ENCODE measurements at places on chromosomes 1 and 21.

- DNase-seq = no peak
These were observed 197.8 kb downstream of the HIVEP3 start for GRCh38 chr1:41720861-41721410.

DNA sequence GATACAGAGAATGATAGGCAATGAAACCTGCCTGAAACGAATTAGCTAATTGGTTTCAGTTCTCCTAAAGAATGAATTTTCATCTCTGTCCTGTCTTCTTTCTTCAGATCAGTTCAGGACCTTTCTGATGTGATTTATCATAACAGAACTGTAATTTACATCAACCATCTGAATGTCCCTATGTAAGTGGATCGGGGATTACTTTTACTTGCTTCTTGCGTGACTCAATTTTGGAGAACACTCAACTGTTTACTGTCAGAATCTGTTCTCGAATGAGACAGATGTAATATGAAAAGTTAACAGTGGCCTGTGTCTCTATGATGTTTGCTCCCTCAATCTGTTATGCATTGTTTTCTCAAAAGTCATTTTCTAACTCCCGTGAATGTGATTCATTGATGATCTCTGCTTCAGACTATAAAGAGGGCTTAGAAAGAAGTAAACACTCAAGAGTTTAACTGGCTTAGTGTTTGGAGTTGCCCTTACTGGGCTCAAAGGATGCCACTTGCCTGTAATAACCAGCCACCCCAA lies 111.0 kb downstream of the GABPA start:
- DNase-seq = no peak

DNA sequence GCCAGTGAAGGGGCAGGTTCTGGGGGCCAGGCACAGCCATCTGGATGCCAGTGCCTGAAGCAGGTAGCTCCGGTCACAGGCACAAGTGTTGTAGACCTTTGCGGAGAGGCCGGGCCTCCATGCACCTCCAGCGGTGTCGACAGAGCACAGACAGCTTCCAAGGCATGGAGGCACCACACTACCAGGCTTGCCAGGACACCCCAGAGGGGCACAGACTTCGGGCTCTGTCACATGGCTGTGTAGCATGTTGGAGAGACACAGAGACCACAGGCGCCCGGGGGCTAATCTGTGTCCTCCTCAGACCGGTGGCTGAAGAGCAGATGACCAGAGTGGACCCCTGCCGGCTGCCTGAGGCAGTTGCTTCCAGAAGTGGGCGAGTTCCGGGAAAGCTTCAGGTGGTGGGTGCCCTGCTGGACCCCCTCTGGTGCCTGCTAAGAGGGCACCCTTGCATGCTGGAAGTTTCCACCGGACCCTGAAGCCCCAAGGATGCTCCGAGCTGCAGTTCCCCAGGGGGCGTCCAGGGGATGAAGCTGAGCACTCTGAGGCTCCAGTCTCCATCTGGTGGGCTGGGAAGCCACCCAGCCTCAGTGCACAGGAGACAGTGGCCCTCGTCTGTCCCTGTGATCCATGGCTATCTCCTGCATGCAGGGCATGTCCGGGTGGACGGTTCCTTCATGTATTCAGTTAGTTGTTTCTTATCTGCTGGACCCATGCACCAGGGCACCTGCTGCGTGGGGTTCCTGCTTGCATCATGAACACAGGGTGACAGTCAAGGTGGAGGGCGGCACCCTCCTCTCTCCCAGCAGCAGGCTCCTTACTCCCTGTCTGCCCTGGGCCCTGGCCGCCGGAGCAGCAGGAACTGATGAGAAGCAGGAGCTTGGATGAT lies 82.4 kb downstream of the OBSCN start:
- no peak for DNase-seq

- no peak for DNase-seq
These were observed 21.9 kb downstream of the GPR52 start for GRCh38 chr1:174469687-174470086.

- peak; percentile 8 for DNase-seq
These were observed 103.5 kb upstream of the TLR5 start for GRCh38 chr1:223246476-223247112.

DNA sequence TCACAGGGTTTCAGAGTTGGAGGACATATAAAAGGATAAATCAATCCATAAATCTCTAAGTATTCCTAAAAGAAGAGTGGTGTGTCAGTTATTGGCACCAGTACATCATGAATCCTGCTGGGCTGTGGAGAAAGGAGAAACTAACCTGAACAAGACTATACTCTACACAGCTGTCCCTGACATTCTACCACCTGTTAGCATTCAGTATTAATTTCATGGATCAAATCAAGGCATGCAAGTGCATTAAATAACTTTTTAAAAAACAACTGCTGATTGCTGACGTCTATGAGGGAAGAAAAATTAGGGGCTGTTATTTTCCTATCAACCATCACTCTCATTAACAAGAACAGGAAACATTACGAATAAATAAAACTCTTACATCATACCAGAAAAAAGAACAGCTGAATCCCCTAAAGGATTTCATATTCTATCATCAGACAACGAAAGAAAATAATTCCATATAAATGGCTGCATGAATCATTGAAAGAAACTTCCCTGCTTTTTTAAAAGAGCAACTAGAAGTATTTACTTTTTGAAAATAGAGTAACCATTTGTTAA lies 121.7 kb downstream of the ATF6 start:
- DNase-seq = no peak

DNA sequence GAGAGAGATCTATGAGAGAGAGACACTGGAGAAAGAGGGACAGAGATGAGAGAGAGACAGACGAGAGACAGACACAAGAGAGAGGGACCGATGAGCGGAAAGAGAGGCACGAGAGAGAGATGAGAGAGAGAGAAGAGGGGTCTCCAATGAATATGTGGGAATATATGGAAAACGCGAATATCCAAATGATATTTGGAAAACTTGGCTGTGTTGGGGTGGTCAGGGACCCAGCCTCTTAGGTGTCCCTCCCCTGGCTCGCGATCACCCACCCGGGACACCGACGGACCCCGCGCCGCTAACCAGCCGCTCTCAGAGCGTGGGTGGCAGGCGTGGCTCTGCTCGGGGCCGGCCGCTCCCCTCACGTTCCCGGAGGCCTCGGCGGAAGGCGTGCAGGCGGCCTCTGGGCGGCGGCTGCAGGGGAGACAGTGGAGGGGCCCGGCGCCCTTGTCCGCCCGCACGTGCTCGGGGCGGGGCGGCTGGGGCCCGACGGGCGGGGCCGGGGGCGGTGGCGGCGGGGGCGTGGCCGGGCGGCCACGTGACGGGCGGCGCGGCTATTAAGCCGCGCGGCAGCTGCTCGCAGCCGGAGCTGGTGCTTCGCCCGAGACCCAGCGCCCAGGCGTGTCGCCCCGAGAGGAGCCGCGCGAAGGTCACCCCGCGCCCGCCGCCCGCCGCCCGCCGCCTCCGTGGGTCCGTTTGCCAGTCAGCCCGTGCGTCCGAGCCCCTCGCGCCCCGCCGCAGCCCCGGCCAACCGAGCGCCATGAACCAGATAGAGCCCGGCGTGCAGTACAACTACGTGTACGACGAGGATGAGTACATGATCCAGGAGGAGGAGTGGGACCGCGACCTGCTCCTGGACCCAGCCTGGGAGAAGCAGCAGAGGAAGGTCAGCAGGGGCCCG lies at the start of gene ACTN2:
Gene ACTN2 (plus strand): TSS at position 583 of the 898 bp plus-strand sequence. CDS start 175 bp downstream, at position 758.
- DNase-seq = no peak

DNA sequence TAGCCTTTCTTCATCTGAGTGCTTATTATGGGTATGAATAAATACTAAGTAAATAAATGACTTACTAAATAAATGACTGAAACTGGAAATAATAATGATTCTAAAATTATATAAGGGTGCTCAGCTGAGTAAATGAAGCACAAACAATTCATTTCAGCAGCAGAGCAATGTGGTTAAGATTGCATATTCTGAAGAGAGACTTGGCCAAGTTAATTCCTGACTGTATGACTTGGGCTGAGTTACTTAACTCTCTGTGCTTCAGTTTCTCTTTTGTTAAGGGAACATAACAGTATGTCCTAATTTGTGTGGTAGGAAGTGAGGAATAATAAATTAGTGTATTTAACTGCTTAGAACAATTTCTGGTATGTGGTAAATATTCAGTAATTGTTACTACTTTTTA lies 19.1 kb downstream of the AGL start:
- no peak for DNase-seq

- DNase-seq = no peak
These were observed 2143.9 kb downstream of the MRPL39 start for GRCh38 chr21:23463365-23463764.

DNA sequence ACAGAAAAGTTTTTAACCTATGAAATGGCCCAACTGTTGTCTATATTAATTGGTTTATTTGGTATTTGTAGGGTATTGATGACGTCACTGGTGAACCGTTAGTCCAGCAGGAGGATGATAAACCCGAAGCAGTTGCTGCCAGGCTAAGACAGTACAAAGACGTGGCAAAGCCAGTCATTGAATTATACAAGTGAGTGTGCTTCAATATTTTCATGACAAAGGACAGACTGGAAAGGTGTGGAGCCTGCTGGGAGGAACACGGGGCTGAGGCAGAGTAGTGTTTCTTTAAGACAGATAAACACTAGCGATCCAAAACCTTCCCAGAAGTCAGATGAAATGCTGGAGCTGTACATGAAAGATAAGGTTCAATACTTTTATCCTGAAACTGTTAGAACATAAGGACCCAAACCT lies 76.7 kb downstream of the AK4 start:
- DNase-seq = no peak

DNA sequence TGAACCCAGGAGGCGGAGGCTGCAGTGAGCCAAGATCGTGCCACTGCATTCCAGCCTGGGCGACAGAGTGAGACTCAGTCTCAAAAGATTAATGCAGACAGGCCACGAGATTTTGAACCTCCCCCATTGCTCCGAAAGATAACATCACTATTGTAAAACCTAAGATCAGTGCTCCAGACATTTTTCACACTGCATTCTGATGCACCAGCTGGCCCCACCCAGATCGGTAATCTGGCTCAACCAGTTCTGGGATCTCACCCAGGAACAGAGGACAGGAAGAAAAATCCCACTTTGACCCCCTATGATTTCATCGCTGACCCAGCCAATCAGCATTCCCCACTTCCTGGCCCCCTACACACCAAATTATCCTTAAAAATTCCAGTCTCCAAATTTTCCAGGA lies 10.7 kb upstream of the CSRP1 start:
- no peak for DNase-seq

DNA sequence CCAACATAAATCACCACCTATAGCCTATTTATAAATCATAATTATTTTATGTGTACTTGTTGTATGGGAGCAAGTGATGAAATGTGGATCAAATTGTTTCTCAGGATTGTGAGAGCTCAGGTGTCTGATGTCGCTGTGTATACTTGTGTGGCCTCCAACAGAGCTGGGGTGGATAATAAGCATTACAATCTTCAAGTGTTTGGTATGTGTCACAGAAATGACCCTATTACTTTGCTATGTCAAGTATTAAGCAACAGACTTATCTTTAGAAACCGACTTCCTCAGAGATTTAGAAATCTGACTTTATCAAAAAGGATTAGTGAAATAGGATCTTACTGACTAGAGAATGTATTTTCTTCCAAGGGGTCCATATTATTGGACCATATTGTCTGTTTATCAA lies 280.9 kb downstream of the TPR start:
- no peak for DNase-seq

GRCh38 chr1:37989361-37989930 lies 376 bp downstream of the SF3A3 start:
- DNase-seq = peak; percentile 67

DNA sequence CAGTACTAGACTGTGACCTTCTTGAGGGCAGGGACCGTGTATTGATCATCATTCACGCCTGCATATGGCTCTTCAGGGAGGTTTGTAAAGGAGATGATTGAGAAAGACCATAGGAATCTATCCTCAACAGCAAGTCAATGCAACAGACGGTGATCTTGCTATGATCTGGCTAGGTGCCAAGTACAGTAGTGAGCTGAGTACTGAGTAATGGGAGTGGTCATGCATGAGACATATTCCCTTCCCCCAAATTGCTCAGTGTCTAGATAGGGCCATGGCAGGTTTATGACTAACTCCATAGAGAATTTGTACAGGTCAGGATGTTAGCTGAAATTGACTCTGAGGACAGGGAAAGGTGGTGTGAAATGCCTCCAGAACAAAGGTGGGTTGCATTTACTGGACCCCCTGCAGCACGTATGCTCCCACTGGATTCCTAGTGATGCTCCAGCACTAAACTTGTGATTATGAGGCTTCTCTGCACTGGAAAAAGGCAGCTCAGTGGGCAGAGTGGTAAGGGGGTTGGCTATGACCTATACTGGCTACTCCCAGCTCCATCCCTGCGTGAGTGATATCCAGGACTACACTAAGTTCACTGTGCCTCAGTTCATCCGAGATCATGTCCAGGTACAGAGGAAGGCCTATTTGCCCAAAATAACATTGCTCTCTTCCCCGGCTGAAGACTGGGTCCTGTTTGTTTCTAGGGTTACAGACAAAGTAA lies 37.2 kb downstream of the KCNJ6 start:
- no peak for DNase-seq
